Dorsolateral prefrontal cortex (tissue), 122 donors: ENCODE measurements at places on chromosomes 3 and 15. TPM values are rescaled to one million over a fixed set of nuclear protein-coding genes. Genes with fewer than 3 reads are reported as not detected.

The PIK3R4 gene
- 34.9 TPM for total RNA-seq

The P2RY12 gene
- 7.6 TPM for total RNA-seq

The ELL3 gene
- total RNA-seq = 1.1 TPM

The ARRDC4 gene
- 52.7 TPM for total RNA-seq

The ARHGEF26 gene
- 22.2 TPM for total RNA-seq

The SLC9C1 gene
- not detected for total RNA-seq

The PLA2G4F gene
- total RNA-seq = not detected

The SCG5 gene
- total RNA-seq = 250 TPM

The DZIP1L gene
- 12.3 TPM for total RNA-seq

The POPDC2 gene
- total RNA-seq = 1.2 TPM

The TGM5 gene
- not detected for total RNA-seq

The SKOR1 gene
- total RNA-seq = 0.90 TPM

The CXCR6 gene
- total RNA-seq = not detected

The SOX14 gene
- not detected for total RNA-seq

The ERC2 gene
- total RNA-seq = 89.2 TPM

The GAP43 gene
- 371 TPM for total RNA-seq

The SEMA3G gene
- 5.7 TPM for total RNA-seq

The SNX22 gene
- total RNA-seq = 48.8 TPM

The CCK gene
- total RNA-seq = 339 TPM

The C3orf62 gene
- 10.0 TPM for total RNA-seq

The CCDC39 gene
- 1.3 TPM for total RNA-seq

The CIP2A gene
- total RNA-seq = 9.9 TPM

The PLIN1 gene
- total RNA-seq = 5.0 TPM

The CFAP91 gene
- total RNA-seq = 10.8 TPM

The GOLGA8R gene
- total RNA-seq = 10.3 TPM
